ENCODE measurements at places on chromosomes 7 and 10.

DNA sequence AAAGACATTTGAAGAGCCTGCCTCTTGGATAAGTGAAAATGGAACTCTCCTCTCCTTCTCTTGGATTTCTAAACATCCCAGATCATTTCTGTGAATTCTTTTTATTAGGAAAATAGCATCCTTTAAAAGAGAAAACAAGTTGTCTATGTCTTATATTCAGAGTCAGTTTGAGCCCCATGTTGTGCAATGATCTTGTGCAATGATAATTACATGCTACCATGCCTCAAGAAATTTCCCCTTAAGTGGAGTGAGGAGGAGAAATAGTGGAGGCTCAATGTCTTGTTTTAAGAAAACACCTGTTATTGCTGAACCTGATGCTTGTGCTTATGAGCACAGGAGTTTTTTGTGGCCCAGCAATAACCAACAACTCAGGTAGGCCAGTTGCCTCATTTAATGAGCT is 103.6 kb downstream of the NPSR1 start:
- no peak for DNase-seq

- DNase-seq = no peak
Observed at GRCh38 chr7:39750253-39751077, 127.1 kb downstream of the RALA start.

- no peak for DNase-seq
Observed at GRCh38 chr7:72405418-72405817, 6.7 kb downstream of the CALN1 start.

GRCh38 chr10:72297281-72297804 is 23.6 kb downstream of the DDIT4 start:
- DNase-seq = no peak

- no peak for DNase-seq
Observed at GRCh38 chr10:47329855-47330254, 7.6 kb downstream of the GDF2 start.

GRCh38 chr10:28327491-28327880 is 24.6 kb upstream of the MPP7 start:
- DNase-seq = no peak

- no peak for DNase-seq
Observed at GRCh38 chr7:20861468-20861867, 74.8 kb upstream of the SP8 start.

DNA sequence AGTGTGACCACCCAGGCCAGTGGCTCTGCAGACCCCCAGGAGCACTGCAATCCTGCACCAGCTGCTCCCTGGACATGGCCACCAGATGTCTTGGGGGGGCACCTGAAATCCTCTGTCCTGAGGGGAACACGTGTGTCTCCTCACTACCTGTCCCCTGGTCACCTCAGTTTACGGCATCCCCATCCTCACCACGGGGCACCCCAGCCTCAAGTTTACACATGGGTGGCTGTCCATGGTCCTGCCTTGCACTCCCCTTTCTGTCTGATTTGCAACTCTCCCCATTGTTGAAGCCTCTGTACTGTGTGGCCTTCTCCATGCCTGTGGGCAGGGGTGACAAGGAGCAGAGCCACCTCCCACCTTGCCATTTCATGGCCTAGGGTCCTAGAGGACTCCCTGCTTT is 67.2 kb downstream of the RAMP3 start:
- DNase-seq = no peak

DNA sequence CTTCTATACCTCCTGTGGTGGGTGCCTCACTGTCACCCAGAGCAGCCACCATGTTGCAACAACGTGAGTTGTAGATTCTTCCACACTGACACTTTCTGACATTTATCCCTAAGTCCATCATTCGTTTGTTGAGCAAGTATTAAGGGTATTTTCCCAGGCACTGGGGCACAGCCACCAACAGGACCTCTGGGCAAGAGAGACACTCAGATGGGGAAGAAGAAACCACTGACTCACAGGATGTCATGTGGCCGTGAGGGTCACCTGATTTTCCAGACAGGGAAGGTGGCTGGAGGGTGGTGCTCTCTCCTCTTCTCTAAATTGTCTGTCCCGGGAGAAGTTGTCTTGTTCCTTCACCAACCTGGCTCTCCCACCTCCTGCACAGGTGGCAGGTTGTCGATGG is 51.7 kb upstream of the PPIF start:
- no peak for DNase-seq

GRCh38 chr10:10209167-10209566 is 808.5 kb upstream of the CELF2 start:
- peak; percentile 24 for DNase-seq

DNA sequence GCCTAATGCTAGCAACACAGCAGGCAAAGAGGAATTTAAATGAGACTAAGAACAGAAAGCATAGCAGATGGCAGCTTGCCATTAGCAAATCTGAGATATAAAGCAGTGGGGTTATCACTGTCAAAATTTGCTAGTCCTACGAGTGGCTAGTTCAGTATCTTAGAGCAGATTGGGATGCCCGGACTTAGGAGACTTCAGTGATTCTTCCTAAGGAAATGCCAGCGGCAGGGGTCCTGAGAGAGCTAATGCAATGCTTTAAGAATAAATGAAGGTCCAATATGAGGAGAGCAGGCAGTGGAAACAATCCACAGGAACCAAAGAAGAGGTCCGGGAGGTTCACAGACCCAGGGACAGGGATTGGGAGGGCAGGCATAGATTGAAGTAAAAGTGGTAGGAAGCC is 169.3 kb upstream of the NPSR1 start:
- no peak for DNase-seq

- peak; percentile 38 for DNase-seq
Observed at GRCh38 chr7:96654630-96655188, 54.9 kb downstream of the SEM1 start.

DNA sequence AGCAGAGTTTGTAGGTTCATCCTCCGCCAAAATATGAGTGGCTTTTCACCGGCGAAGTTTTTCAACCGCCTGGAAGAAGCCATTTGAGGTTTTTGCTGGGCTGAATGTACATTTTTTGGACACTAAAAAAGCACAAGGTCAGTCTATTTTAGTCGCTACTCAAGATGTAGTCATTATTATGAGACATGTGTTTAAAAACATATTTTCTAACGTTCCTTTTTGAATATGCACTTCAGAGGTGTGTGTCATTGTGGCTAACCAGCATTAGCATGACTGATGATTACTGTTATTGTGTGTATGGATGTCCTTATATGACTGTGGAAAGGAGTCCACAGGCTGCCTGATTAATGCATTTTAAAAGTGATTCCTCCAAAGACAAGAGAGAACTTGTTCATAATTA is 605.4 kb downstream of the INHBA start:
- DNase-seq = no peak

- DNase-seq = no peak
Observed at GRCh38 chr7:138863931-138864330, 65.9 kb upstream of the ATP6V0A4 start.

GRCh38 chr10:129039406-129040370 is 427.4 kb upstream of the MGMT start:
- no peak for DNase-seq

- DNase-seq = no peak
Observed at GRCh38 chr10:98029149-98030092, 1.0 kb downstream of the CRTAC1 start.

GRCh38 chr7:84138411-84138810 is 56.2 kb downstream of the SEMA3A start:
- DNase-seq = no peak

DNA sequence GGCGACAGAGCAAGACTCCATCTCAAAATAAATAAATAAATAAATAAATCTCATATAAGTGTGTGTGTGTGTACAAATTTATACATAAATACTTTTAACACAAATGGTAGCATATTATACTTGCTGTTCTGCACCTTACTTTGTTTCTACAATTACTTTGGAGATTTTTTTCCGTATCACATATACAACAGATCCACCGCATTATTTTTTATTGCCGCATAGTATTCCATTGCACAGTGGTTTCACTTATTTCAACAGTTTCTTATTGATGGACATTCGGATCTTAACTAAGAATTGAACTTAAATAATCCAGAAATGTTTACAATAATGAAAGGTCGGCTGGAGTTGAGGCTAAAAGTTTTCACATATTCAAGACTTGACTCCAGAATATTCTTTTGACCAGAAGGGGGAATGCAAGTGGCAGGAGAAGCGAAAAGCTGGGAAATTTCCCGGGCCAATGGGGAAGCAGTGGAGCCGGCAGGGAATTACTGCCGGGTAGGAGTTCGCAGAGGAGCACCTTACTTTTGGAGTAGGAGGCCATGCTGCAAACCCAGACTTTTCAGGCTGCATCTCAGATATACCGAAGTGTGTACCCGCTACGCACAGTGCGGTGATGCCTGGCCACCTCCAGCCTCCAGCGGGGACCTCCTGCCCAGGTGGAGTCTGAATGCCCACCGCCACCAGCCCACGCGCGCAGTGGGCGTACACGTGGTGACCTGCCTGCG is 415 bp upstream of the CNNM1 start:
- peak; percentile 24 for DNase-seq

DNA sequence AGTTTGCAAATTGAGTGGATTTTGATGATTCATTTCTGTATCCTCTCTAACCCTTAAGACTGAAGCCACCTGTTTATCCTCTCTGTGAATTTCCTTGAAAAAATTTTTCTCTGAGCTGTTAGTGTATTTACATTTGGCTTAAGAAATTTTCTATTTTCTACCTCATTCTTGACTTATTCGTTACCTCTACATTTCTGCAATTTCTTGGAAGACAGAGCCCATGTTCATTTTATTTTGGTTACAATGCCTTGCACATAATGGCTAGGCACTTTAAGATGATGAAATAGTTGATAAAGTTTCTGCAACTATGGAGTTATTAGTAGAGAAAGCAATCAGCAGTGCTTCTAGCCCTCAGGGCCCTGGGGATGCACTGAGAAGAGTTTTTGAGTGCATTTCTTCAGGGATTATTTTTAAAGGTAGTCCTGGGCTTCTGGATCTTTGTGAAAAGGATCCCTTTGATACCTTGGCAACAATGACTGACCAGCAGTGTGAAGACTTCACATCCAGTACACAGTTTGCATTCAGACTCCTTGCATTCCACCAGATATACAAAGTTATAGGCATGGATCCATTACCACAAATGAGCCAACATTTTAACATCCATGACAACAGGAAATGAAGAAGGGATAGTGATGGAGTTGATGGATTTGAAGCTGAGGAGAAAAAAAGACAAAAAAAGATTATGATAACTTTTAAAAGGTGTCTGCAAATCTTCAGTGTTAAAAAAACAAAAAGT is 68.2 kb downstream of the CH25H start:
- DNase-seq = no peak

DNA sequence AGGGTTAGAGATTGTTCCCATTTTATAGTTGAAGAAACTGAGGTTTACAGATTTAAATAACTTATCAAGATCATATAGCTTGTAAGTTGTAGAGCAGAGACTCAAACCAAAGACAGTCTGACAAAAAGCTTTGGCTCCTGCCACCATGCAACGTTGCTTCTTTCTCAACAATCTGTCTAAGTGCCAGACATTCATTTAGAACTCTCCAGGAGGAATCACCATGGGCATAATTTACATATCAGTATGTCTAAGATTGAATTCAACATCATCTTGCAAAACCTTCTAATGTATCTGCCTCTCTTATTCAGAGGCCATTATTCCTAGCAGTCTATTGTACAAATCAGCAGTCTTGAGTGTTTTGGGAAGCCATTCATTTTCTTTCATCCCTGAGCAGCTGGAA is 163.5 kb upstream of the PLXDC2 start:
- DNase-seq = no peak

GRCh38 chr10:34526186-34526585 is 288.9 kb downstream of the PARD3 start:
- no peak for DNase-seq

DNA sequence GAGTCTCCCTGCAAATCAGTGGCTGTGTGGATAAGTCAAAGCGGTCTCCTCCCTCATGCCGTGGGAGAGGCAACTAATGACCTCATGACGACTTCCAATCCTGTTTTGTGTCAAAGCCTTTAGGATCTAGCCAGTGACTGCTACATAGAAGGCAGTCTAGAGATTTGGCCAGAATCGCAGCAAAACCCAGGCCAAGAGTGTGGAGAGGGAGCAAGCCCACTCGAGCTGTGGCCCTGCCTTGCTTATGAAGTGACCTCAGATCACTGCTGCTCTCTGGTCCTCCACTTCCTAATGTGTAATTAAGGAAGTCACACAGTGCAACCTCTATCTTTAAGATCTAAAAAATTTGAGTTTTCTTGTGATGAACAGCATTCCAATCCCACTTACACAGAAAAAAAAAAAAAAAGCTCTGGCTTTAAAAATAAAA is 296.7 kb upstream of the KLF6 start:
- DNase-seq = no peak

- DNase-seq = no peak
Observed at GRCh38 chr7:107836237-107837144, 33.5 kb upstream of the SLC26A3 start.

DNA sequence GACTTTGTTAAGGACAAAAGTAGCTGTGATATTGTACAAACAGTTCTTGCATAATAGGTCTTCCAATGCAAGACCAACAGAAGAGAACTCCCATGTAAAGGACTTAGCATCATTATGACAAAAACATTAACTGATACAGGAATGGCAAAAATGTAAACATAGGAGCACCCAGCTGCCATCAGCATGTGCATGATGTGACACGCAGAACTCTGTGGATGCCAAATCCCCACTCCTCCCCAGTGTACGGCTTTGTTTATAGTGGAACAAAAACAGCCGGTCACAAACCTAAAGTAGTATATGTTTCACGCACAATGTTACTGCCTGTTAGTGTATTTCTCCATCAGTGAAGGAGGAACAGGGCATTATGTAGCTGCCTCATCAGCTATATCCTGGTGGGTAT is 316.0 kb upstream of the AOAH start:
- DNase-seq = no peak

GRCh38 chr7:106947244-106947728 is 82.2 kb downstream of the PIK3CG start:
- peak; percentile 38 for DNase-seq

DNA sequence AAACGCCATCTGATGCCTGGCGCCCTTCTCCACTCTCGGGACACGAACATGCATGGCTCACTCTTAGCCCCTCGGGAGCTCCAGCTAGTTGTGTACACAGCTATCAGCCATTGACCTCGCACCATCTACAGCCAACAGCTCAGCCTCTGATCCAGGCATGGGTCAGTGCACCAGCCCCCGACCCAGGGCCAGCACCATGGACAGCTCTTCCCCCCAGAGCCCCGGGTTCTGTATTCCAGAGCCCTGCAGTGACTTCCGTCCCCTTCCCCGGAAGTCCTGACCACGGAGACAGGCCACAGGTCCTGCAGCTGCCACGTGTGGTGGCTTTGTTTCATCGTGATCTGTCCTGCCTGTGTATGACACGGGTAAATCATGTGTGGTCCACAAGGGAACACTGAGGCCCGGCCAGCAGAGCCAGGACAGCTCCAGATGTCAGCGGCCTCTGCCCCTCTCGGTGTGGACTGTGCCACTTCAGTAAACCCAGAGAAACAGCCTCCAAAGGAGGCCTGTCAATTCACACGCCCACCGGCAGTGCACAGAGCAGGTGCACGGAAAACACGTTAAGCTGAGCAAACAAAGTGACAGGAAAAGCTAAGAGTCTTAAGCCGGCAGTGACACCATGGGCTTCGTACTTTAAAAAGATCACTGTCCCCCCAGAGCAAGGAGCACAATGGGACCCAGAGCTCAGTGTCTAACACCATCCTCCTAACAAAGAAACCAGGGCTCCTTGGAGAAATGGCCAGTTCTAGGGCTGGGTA is 13.0 kb downstream of the STK32C start:
- DNase-seq = no peak

Measured in NCI-H446 treated with DMSO at 0.1 percent for 48 hours (cell line).